ENCODE measurements at places on chromosomes 2 and 18.

DNA sequence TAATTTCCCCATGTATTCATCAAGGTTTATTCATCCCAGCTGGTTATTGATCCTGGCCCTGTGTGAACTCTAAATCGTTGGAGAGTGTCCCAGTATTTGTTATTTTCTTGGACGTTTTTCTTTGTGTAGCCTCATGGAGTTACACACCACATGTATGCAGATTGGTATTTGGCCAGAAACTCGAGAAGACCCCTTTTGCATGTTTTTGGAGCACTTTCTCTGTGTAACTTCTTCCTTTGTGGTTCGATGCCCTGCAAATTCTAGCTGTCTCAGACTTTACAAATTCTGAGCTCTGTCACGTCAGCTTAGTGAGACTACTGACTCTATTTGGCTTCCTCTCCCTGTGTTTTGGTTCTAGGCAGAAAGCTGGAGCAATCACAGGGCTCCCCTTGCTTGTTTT lies 198.7 kb downstream of the MCFD2 start:
- DNase-seq, result no peak

- DNase-seq, result no peak
Observed at GRCh38 chr2:128505575-128506526, 187.2 kb upstream of the HS6ST1 start.

GRCh38 chr2:178043266-178043665 lies 29.3 kb downstream of the PDE11A start:
- DNase-seq, result no peak

GRCh38 chr18:59787998-59788790 lies 91.0 kb upstream of the CCBE1 start:
- DNase-seq, result no peak

DNA sequence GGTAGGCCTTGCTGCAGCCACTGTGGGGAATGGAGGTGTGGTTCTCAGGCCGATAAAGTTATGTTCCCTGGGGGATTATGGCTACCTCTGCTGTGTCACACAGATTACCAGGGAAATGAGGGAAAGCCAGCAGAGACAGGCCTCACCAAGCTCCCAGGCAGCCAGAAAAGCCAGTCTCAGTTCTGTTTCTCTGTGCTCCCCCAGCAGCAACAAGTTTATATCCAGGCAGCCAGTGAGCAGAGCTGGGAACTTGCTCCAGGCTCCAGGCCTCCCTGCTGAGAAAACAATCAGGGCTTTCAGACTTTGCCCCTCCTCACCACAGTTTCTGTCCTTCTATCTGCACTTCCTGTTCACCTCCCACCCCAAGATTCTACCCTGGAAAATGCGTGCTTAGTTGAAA lies 596.6 kb upstream of the GYPC start:
- no peak for DNase-seq

DNA sequence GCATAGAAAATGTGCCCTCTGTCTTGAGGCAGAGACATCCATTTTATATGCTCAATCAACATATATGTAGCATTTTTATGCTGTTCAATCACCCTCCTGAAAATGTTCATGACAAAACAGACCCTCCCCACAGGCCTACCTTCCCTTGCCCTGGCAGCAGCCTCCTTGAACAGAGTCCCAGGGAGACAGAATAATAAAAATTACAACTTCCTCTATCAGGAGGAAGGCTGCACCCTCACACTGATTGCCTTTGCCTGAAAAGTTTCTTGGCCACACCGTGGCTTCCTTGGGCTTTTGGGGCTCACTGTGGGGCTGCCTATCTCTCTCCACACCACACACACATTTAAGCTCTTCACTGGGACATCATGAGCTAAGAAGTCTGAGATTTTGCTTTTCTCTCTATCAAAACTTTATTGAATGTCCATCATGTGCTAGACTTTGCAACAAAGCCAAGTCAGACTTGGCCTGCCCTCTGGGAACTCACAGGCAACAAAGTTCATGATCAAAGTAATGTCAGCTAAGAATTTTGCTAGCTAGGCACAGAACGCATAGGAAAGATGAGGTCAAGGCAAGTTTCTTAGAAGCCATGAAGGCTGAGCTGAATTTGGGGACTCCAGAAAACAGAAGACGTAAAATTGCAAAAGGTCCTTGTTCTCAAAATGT lies 101.6 kb downstream of the BCL2L11 start:
- DNase-seq, result no peak

GRCh38 chr2:54704688-54705605 lies 18.5 kb upstream of the EML6 start:
- DNase-seq, result no peak

Data from activated CD4-positive, CD25-positive, alpha-beta regulatory T cell (primary cell).